ENCODE measurements at places on chromosomes 1 and 21.
A peak's percentile ranks its signal among the peaks of the same experiment; 100 is the strongest.

DNA sequence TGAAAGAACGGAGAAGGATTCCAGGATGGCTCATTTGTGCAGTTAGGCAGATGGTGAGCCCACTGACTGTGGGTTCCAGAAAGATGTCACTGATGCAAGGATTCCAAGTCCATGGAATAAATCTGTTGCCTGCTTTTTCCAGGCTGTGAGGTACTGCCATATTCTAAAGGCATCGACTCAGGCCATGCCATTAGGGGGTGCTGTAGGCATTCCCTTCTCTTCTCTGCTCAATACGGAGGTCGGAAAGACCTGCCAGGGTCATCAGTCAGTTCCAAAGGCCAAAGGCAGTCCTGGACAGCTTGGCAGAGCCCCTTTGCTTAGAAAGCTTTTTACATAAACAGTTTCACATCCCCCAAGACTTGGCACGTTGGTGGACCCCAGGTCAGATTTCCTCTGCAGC lies 31.7 kb upstream of the TMEM125 start:
- H3K27me3 ChIP-seq: no peaks in the 10 kb centered on the region
- no peaks in the 10 kb centered on the region for H3K36me3 ChIP-seq
- no peak overlapping the region for H3K4me3 ChIP-seq
- H3K27ac ChIP-seq: no peak overlapping the region
- no peaks in the 10 kb centered on the region for H3K4me1 ChIP-seq

DNA sequence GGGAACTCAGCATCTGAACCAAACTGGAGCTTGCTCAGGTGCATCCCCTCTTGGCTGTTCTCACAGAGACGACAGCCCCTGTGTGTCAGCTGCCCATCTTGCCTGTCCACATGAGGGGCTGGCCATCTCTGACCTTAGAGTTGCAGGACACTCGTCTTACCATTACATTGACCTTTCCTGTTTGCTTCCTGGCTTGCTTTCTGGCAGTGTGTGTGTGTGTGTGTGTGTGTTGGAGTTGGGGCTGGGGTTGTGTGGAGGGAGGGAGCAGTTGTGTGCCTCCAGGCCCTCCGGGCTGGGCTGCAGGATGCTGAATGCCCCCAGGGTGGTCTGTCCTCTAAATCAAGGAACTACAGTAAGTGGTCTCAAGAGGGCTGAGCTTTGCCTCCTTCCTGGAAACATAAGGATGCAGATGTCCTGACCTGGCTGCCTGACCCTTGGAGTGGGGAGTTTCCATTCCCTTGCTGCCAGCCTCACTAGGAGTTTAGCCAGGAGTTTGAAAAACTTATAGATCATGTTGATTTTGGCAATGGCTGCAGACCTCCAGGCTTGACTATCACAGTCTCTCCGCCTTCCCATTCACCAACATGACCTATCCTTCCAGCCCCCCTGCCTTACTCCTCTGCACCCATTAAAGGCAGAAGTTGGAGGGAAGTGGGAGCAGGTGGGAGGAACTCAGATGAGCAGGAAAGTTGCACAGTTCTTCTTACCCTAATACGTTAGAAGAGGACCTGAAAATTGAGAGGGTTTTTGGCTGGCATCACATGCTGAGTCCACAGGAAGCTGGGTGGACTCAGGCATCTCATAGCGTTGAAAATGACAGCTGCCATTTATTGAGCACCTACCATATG lies 19.0 kb downstream of the RASSF5 start:
- H3K4me1 ChIP-seq: peaks cover 5% of the 10 kb centered on the region
- H3K27ac ChIP-seq: no peak overlapping the region
- H3K36me3 ChIP-seq: no peaks in the 10 kb centered on the region
- no peaks in the 10 kb centered on the region for H3K27me3 ChIP-seq

GRCh38 chr1:245260110-245260882 lies 105.5 kb downstream of the KIF26B start:
- no peak overlapping the region for H3K4me3 ChIP-seq
- H3K36me3 ChIP-seq: no peaks in the 10 kb centered on the region
- no peaks in the 10 kb centered on the region for H3K27me3 ChIP-seq
- no peak for DNase-seq
- peaks cover 22% of the 10 kb centered on the region for H3K4me1 ChIP-seq

- no peaks in the 10 kb centered on the region for H3K4me1 ChIP-seq
- H3K36me3 ChIP-seq: no peaks in the 10 kb centered on the region
- H3K27me3 ChIP-seq: no peaks in the 10 kb centered on the region
- H3K4me3 ChIP-seq: no peak overlapping the region
- no peak for DNase-seq
Observed at GRCh38 chr1:15031251-15031933, 122.2 kb upstream of the TMEM51 start.

DNA sequence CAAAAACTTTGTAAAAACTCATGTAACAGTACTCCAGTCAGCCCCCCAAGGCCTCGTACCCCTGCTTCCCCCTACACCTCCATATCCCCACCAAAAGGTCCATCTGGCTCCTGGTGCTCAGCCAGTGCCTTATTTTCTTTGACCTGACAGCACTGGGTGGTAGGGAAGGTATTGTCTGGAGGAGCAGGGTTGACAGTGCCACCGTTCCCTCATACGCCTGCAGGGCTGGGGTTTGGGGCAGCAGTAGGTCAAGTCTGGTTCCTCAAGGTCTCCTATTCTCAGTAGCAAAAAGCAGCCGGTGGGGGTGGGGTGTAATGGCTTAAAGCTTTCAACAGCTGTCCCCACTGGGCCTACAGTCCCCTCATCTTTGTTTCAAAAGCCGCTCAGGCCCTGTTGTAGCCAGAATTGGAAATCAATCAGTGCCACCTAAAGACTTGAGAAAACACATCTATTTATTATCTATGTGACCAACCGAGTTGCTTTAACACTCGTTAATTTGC lies 25.3 kb upstream of the TTF2 start:
- no peak overlapping the region for H3K4me3 ChIP-seq
- H3K36me3 ChIP-seq: no peaks in the 10 kb centered on the region
- no peak overlapping the region for H3K27ac ChIP-seq

GRCh38 chr1:99784809-99785255 lies 18.4 kb upstream of the FRRS1 start:
- no peaks in the 10 kb centered on the region for H3K36me3 ChIP-seq
- H3K4me3 ChIP-seq: no peak overlapping the region
- DNase-seq: no peak
- no peak overlapping the region for H3K27ac ChIP-seq
- H3K4me1 ChIP-seq: no peaks in the 10 kb centered on the region

DNA sequence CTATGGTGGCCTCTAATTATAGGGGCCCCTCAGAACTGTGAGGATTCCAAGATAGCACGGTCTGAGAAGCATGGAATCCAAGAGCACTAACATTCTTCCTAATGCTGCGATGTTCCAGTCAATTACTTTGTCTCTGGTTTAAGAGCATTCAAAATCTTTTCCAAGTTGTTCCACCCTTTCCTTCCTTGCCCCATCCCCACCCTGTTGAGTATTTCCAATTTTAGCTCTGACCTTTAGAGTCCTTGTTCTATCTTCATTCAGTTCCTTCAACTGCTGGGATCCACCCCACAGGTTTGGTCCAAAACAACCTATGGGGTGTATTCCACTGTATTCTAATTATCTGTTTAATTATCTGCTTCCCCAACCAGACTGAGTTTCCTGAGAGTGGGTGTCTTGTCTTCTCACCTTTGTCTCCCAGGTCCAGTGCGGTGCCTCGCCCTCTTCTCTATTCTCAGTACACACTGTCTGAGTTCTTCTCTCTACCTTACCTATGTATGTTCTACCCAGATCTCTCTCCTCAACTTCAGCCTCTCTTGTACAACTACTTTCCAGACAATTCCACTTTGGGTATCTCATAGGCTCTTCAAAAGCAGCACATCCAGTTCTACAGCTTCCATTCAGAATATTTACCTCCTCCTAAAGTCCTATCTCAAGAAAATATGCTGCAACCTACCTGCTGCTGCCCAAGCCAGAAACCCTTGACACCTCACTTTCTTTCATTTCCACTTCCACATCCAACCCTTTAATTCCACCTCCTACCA lies 25.0 kb upstream of the BCL9 start:
- H3K27me3 ChIP-seq: no peaks in the 10 kb centered on the region
- no peak overlapping the region for H3K4me3 ChIP-seq
- peak overlapping the region; percentile 79 for H3K27ac ChIP-seq
